ENCODE measurements at places on chromosomes 2 and 18.
A peak's percentile ranks its signal among the peaks of the same experiment; 100 is the strongest.

DNA sequence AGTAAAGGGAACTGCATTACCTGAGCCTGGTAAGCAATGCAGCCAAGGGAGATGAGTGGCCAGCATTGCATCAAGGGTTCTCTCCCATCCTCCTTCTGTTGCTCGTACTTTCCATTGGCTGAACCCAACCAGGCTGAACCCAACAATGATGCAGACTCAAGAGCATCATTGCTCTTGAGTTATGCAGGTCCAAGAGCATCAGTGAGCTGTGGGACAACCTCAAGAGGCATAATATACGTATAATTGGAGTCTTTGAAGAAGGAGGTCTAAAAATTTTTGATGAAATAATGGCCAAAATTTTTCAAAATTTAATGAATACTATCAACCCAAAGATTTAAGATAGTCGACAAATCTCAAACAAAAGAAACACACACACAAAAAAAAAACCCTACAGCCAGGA lies 213.0 kb downstream of the RNF152 start:
- no peak for DNase-seq

GRCh38 chr2:153823880-153824279 lies 47.8 kb upstream of the GALNT13 start:
- DNase-seq: no peak

DNA sequence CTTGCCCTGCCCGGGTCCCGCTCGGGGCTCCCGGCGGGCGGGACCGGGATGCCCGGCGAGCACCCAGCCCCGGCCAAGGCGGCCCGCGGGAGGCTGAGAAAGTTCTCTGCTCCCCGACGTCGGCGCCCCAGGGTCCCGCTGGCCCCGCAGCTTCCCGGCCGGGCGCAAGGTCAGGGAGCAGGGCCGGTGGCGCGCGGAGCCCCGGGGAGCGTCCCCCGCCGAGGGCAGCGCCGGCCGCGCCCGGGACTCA lies 331 bp downstream of the SERPINE2 start:
- no peak for DNase-seq

DNA sequence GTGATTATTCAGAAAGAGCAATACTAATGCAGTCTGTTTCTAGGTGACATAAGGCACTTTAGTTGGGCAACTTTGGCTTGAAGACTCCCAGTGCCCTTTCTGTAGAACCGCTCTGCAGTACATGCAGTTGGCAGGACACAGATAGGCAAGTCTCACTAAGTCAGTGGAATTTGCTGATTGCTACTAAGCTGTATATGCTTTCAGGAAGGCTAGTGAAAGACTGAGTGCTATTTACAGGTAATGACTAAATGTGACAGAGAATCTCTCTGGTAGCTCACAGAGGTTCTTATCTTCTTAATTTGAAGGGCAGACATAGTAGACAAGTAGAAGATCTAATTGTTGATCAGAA lies 243.0 kb downstream of the WDPCP start:
- DNase-seq: no peak

DNA sequence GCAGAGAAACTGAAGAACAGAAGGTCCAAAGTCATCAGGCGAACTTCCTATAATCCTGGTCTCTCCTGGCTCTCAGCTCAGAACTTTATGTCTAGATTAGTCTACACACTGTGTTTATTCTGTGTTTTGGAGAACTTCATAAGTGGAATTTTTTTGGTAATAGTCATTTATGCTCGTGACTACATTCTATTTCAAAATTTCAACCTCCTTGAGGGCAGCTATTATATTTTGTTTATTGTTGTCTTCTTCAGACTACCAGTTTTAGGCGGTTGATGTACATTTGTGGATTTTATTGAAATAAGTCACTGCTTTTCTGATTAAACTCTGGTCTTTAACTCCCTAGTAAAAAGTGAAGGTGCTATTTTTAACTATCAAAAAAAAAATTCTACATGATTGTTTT lies 816.6 kb downstream of the SATB2 start:
- no peak for DNase-seq

- DNase-seq: peak; percentile 32
Observed at GRCh38 chr2:239991689-239992314, 33.3 kb downstream of the NDUFA10 start.

DNA sequence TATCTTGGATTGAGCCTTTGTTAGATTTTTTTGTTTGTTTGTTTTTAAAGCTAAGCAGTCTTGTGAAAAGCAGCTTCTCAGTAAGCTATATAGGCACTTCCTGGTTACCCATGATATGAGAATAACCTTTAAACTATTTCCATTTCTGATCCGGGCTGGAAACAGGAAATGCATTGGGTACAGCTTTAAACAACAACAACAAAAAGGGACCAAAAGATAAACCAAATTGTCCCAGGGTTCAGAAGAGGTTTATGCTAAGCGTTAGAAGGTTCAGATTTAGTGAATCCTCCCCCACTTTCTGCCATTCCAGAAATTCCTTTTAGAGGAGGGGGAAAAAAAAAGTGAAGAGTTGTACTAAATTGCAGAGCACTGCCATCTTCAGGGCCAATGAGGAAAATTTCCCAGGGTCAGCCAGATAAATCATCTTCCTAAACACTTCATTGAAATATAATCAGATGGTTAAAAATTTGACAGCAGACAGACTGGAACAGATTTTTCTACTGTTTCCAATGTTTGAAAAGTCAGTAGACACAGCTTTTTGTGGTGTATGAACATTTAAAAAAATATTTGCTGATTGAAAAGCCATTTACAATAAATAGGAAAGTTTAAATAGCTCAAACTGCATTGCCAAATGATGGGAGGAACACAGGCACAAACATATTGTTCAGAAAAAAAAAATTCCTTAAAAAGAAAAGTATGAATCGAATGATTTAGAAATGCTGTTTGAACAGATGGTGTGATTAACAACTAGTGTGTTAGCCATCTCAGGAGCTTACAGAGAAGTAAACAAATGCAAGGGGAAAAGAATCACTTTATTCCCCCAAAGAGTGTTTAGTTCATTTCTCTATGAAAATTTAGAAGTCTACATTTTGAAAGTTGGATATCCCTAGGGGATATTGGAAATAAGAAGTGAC lies 189.9 kb upstream of the TANK start:
- peak; percentile 46 for DNase-seq

DNA sequence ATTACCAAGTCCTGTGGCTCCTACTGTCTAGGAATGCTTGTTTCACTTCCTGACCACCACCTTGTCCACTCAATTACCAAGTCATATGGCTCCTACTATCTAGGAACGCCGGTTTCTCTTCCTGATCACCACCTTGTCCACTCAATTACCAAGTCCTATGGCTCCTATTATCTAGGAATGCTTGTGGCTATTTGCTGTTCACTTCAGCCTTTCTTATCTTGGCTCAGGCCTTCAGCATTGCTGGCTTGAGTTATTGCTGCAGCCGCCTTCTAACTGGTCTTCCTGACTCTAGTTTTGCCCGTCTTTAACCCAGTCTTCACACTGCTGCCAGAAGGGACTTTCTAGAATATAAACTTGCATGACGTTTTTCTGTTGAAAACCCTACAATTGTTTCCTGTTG lies 82.5 kb upstream of the GAREM1 start:
- DNase-seq: no peak

GRCh38 chr2:40204268-40204667 lies 247.6 kb downstream of the SLC8A1 start:
- DNase-seq: peak; percentile 19

DNA sequence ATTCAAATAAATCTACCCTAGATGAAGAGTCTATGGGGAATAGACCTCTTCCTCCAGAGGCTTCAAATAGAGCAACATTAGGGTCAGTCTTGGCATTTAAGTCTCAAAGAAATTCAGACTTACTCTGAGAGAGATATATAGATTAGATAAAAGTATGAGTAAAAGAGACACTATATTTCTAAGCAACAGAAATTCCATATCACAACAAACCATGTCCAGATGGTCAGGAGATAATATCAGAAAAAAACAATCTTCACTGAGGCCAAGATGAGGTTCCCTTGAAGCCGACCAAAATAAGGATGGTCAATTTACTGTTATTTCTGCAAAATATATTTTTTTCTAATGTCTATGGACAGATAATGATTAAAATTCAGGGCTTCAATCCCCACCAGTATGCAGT lies 89.1 kb upstream of the NOSTRIN start:
- no peak for DNase-seq

GRCh38 chr18:31616586-31616985 lies 24.9 kb downstream of the TTR start:
- no peak for DNase-seq

DNA sequence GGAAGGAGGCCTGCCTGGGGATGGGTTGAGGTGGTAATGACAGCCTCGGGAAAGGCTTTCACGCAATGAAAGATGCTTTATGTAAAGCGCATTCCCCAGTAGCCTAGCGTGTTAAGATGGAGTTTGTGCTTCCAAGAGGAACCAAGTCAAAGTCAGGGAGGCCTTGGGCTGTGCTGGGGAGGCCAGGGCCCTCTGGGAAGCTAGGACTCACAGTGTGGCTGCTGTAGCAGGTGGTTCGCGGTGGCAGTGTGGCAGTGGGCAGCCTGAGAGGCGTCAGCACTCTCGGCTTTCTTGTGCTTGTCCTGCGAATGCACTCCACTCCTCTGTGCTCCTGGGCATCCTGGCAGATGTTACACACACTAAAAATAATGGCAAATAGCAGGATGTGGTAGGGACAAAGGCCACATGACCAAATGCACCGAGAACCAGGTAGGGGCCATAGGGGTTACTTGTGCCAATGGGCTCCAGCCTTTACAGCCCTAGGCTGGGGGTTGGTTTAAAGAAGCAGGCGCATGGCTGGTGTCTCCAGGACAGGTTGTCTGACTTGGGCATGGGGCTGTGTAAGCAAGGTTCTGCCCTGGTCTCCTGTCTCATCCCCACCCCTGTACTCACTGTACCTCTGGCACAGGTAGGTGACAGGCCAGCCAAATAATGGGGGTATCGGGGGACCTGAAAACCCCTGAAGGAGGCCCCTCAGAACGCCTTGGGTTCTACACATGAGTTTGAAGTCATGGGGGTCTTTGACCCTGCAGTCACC lies 154.4 kb upstream of the TWIST2 start:
- DNase-seq: no peak

GRCh38 chr2:217919781-217920351 lies 82.9 kb downstream of the TNS1 start:
- DNase-seq: no peak

GRCh38 chr2:180759631-180760030 lies 220.8 kb upstream of the UBE2E3 start:
- DNase-seq: no peak

DNA sequence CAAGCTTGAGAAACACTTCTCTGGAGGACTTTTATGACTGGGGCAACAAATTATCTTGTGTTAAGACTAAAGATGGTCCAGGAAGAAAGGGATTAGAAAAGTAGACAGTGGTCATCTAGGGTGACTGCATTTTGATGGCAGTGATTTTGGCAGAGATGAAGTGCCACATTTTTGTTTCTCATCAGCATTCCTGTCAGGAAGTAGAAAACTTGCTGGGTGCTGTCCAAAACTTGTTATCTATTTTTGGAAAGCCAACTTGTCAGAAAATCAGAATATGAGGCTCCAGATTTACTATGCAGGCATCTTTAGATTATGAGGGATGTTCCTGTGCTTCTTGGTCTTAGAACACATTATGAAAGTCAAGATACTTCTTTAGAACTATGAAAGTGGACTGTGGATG lies 29.0 kb upstream of the CALCRL start:
- no peak for DNase-seq

GRCh38 chr2:168895771-168896170 lies 5.3 kb upstream of the G6PC2 start:
- DNase-seq: no peak

DNA sequence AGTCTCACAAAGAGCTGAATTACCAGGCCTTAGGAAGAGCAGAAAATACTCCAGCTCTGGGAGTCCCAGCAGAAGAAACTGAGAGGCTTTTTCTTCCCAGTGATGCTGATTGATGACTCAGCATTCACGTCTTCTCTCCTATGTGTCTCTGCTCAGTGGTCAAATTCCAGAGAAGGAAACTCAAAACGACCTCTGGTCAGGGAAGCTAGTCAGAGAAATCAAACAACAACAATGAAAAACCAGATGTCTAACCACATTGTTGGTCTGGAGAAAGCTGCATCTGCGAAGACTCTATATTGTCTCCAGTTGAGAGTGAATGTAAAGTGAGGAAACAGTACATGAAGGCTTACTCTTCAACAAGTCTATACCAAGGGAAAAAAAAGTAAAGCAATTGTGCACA lies 28.6 kb upstream of the CERS6 start:
- DNase-seq: no peak

DNA sequence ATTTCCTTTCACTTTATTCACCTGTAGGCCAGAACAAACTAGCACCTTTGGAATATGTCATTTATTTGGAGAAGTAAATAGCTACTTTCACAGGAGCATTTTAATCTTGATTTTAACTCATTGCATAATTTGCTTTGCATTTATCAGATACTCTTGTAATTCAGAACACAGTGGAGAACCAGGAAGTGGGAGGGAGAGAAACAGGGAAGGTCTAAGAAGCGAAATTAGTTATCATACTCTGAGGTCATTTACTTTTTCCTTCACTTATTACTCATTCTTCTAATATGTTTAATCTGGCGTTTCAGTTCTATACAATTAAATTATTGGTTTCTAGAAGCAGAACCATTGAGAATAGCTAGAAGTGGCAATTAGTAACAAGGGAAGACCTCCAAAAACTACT lies 20.7 kb downstream of the RBM44 start:
- no peak for DNase-seq

- no peak for DNase-seq
Observed at GRCh38 chr18:45335282-45336043, 279.8 kb upstream of the SLC14A2 start.

DNA sequence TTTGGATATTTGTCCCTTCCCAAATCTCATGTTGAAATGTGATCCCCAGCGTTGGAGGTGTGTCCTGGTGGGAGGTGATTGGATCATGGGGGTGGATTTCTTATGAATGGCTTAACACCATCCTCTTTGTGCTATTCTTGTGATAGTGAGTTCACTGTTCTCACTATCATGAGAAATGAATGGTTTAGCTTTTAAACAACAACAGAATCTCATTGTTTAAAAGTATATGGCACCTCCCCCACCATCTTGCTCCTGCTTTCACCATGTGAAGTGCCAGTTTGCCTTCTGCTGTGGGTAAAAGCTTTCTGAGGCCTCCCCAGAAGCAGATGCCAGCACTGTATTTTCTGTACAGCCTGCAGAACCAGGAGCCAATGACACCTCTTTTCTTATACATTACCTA lies 38.1 kb downstream of the KIAA1328 start:
- no peak for DNase-seq

DNA sequence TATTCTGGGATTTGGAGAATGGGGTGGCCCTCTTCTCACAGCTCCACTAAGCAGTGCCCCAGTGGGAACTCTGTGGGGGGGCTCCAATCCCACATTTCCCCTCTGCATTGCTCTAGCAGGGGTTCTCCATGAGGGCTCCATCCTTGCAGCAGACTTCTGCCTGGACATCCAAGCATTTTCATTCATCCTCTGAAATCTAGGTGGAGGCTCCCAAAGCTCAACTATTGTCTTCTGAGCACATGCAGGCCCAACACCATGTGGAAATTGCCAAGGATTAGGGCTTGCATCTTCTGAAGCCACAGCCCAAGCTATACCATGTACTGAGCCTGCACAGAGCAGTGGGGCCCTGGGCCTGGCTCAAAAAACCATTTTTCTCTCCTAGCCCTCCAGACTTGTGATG lies 162.4 kb upstream of the CWC22 start:
- no peak for DNase-seq

- no peak for DNase-seq
Observed at GRCh38 chr2:202043475-202043874, 9.8 kb downstream of the FZD7 start.
